Activated CD4-positive, alpha-beta T cell treated with anti-CD3 and anti-CD28 coated beads, Interleukin-2, amount 10 ng/mL, durations not matched to agents 24 days and 14 days (primary cell): ENCODE measurements at places on chromosomes 3 and 15. TPM values are rescaled to one million over a fixed set of nuclear protein-coding genes. Genes with fewer than 3 reads are reported as not detected.

DNA sequence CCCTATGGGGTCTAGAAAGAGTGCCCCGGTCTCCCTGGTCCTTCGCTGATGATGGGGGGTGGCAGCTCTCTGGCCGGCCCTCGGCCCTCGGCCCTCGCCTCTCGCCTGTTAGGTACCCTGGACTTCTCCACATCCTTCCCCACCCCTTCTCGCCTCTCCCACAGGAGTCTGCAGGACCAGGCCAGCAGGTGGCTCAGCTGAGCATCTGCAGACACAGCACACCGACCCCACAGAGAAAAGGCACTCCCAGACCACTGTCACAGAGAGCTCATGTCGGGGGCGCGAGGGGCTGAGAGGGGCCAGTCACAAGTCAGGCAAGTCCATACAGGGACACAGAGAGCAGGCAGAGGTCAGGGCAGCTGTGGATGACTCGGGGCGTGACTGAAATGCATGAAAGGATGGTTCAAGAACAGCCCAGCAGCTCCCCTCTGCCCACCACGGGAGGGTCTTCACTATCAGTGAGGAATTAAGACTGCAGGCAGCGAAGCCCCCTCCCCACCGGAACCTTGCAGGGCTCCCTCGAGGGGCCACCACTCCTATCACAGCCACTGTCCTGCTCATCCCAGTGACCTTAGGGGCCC lies 181.7 kb upstream of the NSMCE3 start:
- DNase-seq, result no peak

GRCh38 chr3:16073203-16073602 lies 101.3 kb upstream of the GALNT15 start:
- DNase-seq, result no peak

DNA sequence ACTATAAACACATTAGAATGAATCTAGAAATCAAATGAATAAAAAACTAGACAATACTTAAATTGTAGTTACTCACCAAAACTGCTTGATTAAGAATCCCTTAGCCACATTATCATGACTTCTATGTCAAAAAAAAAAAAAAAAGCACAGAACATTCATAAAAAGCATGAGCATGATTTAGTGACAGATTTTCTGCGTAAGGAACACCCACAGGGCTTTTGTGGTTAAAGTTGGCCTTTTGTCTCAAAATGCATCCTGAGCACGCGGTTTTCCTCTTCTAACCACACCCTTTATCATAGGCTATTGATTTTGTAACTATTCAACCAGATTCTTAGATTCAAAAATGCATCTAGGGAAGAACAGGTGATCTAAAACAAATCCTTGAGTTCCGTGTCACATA lies 334.0 kb upstream of the NR2F2 start:
- DNase-seq, result peak; percentile 74

GRCh38 chr3:2452249-2452648 lies 353.6 kb downstream of the CNTN4 start:
- DNase-seq, result no peak

DNA sequence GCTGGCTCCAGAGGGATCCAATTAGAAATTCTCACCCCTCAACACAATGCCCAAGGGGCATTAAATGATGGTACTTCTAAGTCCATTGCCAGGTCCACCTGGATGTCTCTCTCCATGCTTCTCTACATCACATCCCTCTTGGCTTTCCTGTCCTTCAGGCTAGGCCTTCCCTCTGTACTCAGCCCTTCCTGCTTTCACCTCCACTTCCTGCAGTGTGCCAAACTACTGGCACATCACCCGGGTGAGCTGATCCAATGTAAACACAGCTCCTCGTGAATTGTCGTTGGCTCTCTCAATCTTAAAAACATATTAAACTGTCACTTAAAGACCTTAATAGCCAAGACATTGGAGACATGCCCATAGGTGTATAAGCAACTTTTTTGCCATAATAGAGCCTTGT lies 4.0 kb downstream of the LMCD1 start:
- DNase-seq, result no peak

- DNase-seq, result no peak
Observed at GRCh38 chr3:15283702-15284101, 48.7 kb downstream of the SH3BP5 start.

GOLGA8N gene
- total RNA-seq, result 4.1 and 4.5 TPM in 2 replicates

- no peak for DNase-seq
Observed at GRCh38 chr3:151592287-151592686, 131.4 kb upstream of the IGSF10 start.

GHRL gene
- 0.43 and 1.3 TPM in 2 replicates for total RNA-seq

DNA sequence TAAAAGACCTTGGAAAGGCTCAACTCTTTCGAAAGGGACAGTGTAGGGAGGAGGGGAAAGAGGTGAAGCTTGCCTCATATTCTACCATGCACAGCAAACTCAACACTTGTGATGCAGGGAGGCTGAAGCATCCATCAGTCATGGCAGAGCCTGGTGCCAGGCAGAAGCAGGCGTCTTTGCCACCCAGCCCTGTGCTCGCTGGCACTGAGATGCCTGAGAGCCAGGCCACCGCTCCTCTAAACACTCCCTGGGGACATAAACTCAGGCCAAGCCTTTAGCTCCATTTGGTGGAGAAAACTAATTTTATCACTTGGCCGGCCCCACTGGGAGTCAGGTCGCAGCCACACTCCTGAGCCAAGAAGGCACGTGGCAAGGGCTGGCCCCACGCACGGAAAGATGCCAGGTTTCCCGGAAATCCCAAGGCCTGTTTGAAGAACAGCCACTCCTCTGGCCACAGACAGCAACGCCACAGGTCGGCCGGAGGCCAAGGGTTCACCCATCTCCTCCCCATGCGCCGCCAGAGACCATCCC lies 30.7 kb downstream of the XXYLT1 start:
- DNase-seq, result no peak

SLC35G2 gene
- total RNA-seq, result 3.4 and 3.8 TPM in 2 replicates

DNA sequence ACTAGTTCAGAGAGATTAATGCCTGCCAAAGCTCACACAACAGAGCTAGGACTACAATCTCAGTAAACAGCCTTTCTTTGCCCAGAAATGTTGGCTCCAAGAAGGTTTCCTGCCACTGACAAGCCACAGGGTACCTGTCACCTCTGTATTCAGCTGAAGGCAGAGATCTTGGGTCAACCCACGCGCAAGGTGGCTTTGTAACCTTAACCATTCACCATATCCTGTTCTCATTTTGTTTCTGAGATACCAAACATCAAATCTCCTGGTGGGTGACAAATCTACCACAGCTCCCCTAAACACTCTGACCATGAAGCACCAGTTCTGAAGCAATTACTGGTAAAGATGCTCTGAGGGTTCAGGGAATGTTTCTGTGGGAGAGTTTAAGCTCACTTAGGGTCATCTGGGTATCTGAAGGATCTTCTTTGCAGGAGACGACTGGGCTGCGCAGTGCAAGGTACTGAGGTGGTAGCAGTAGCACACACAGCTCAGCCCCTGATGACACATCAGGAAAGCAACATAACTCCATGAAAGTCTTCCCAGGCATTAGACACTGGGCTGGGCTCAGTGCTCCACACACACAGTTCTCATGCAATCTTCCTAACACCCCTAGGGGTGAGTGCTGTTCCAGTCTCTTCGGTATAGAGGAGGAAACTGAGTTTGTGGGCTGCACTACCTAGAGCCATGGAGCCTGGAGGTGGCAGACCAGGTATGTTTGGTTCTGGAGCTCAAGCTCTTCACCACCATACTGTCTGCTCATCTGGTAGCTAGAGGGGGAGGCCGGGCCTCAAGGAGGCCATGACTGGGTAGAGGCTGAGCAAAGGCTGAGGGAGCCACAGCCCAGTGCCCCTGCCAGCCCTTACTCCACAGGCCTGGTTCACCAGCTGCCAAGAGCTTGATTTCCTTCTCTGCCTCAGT lies 7.7 kb downstream of the CXCR6 start:
- peak; percentile 87 for DNase-seq

DNA sequence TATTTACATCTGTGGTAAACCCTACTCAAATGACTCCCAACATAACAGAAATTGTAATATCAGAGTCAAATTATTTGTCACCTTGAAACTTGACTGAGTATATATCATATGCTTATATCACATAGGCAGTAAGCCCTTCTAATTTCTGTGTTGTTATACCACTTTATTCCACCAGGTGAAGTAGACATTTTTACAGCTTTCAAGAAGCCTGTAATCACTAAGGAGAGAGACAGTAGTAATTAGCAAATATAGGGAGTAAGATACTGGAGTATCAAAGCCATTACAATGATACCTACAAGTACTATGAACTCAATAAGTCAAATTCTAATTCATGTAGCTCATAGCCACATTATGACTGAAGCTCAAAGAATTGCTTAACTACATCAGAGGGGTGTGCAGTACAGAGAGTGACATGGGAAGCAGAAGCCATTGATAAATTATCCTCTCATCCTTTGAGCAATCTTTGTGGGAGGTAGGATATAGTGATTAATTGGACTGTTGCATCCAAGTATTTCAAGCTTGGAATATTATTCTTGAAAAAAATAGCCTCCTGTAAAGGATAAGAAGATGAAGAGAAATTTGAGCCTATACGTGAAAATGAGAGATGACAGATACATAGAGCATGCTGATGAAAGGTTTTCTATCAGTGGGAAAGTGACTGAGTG lies 1005.9 kb downstream of the ZPLD1 start:
- no peak for DNase-seq

PRICKLE2 gene
- total RNA-seq, result not detected in 2 replicates

GRCh38 chr3:181317508-181317907 lies 328.0 kb upstream of the DNAJC19 start:
- no peak for DNase-seq

SNTN gene
- not detected in 2 replicates for total RNA-seq

TMCO5A gene
- not detected in 2 replicates for total RNA-seq

DNA sequence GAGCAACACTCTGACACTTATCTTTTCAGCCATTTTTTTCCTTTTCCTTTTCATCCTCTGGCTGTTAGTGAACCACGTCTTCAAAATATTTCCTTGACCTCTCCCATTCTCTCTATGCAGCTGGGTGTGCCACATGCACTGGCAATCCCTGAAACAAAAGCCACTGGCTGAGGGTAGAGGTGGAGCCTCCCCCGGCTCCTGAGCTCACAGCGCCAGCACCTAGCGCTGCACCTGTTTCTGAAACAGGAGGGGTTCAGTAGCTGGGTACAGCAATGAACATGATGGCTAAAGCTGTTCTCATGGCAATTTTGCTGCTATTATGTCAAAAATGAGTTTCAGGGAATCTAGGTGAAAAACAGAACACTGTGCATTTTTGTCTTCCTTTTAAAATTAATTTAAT lies 314.7 kb upstream of the ATP10A start:
- DNase-seq, result no peak

SEMA3B gene
- total RNA-seq, result 0.45 and 0.82 TPM in 2 replicates

- DNase-seq, result no peak
Observed at GRCh38 chr3:12591997-12592715, 35.3 kb downstream of the MKRN2 start.

- DNase-seq, result no peak
Observed at GRCh38 chr3:79039192-79039591, 728.6 kb downstream of the ROBO1 start.

ANKDD1A gene
- total RNA-seq, result 1.4 and 1.8 TPM in 2 replicates

DNA sequence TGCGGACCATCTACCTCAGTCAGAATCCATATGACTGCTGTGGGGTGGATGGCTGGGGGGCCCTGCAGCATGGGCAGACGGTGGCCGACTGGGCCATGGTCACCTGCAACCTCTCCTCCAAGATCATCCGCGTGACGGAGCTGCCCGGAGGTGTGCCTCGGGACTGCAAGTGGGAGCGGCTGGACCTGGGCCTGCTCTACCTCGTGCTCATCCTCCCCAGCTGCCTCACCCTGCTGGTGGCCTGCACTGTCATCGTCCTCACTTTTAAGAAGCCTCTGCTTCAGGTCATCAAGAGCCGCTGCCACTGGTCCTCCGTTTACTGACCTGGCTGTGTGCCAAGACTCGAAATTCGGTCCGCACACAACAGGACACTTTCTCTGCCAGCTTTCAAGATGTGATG lies 21.9 kb downstream of the NRROS start:
- DNase-seq, result no peak

- no peak for DNase-seq
Observed at GRCh38 chr15:38622304-38622703, 57.7 kb upstream of the RASGRP1 start.

GRCh38 chr15:63006032-63006878 lies 36.3 kb upstream of the TPM1 start:
- DNase-seq, result no peak

SLC7A14 gene
- not detected in 2 replicates for total RNA-seq

DNA sequence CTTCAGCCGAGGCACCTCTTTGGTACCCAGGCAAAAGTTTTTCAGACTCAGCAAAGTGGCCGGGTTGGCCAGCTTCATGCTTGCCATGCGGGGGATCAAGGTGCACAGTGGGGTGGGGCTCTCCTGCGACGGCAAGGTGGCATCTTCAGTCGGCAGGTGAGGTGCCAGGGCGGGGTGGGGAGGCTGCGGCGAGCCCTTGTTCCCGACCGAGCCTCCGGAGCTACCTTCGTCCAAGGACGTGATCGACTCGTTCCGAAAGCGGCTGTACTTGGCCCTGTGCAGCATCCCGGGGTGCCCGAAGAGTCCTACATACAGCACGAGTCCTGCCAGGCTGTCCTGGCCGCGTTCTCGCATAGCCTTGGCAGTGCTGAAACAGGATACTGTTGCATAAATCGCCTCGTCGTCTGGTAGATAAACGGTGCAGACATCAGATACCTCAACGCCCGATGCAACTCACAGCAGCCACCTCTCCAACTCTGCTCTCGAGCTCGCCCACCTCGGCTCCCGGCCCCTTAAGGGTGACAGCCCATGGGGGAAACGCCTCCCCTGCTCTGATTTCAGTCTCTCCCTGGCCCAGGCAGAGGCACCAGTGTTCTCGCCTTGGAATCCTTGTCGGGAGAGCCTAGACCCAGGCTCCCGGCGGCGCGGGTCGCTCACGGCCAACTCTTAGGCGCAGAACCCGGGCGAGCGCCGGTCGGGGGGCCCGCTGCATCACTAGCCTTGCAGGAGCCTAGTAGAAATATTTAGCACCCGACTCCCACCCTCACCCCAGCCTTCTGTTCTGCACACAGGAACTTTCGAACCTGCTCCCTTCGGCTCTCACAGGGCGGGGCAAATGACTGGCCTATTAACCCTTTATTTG lies 826 bp downstream of the SHC4 start:
- peak; percentile 66 for DNase-seq

DNA sequence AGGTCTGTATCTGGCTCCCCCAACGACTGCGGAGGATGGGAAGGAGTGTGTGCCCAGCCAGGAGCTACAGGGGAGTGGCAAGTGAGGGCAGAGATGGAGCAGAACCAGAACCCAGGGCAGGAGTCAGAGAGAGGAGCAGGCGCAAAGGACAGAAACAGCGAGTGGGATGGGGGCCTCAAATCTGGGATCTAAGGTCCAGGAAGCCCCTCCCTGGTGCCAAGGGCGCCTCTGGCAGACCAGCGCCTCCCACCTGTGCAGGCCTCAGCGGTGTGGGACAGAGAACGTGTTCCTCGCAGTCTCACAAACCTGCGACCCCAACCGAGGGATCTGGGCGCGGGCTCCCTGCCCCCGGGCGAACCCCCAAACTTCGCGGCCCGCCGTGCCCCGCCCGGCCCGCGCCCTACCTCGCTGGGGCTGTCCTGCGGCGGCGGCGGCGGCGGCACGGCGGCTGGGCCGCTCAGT lies 301 bp downstream of the PCBP4 start:
- peak; percentile 82 for DNase-seq

DNA sequence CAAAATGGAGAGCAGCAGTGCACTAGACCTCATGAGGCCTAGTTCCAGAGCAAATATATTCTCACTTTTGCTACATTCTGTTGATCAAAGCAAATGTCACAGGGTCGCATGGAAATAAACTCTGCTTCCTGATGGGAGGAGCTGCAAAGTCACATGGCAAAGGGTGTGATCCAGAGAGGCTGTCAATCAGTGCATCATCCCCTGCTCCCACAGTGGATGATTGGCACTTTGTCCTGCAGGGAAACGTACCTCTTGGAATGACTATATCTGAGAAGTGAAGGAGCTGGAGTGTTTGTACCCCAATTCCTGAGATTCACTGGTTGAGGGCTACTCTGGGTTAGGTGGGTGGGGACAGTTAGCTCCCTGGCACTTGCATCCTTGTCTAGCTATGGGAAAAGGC lies 195.1 kb upstream of the CTDSPL start:
- DNase-seq, result no peak
